AG04449 (cell line): ENCODE measurements at places on chromosomes 3 and 15.

GRCh38 chr3:76065964-76066363 is 280.6 kb upstream of the ZNF717 start:
- DNase-seq = no peak

GRCh38 chr15:93213281-93213680 is 124.3 kb upstream of the RGMA start:
- DNase-seq = no peak

- no peak for DNase-seq
Measured at GRCh38 chr3:53184701-53185100, 23.7 kb downstream of the PRKCD start.

DNA sequence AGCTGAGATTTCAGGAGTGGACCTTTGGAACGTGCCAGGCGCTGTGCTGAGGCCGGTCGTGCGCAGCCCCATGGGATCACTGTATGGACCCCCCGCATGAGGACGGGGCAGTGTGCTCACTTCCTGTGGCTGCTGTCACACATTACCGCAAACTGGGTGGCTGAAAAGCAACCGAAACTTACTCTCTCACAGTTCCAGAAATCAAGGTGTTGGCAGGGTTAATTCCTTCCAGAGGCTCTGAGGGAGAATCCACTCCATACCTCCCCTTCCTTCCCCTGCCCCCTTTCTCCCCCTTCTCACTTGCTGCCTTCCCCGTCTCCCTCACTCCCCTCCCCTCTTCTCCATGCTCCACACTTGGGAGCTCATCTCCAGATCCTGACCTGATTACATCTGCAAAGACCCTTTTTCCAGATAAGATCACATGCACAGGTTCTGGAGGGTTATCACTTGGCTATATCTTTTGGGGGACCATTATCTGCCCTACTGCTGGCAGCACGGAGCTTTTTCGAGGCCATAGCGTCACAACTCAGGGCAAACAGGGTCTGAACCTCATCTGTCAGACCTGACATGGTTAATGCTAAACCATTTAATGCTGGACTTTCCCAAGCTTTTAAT is 41.2 kb downstream of the KLF13 start:
- DNase-seq = no peak

DNA sequence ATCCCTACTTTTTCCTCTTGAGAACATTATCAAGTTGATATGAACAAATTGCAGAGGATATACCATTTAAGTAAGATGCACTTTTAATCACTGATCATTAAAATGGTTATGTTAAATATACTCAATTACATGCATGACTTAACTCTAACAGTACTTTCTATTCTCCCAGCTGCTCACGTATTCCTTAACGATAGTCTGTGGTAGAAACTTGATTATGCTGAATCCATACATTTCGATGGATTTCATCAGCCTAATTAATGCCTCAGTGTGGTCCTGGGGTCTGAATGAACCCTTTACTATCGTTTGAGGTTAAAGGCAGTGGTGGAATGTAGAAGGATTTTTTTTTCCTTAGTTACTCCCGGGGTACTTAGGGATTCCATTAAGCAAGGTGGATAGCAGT is 18.6 kb downstream of the SOX2 start:
- no peak for DNase-seq

DNA sequence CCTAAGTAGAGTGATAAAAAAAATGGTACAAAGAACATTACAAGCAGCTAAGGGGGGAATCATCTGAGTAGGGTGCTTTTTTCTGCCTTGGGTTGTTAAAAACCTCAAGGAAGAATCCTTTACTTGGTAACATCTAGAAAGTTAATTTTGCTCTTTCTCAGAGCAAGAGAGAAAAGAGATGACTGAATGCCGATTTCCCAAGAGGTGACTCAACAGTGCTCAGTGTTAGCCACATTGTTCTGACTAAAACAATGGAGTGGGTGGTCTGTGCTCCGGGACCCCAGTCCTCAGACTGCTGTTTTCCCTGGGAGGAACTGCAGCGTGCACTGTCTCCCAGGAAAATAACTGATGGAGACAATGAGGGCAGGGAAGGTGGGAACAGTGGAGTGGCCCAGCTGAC is 41.1 kb upstream of the RASGRP1 start:
- no peak for DNase-seq

DNA sequence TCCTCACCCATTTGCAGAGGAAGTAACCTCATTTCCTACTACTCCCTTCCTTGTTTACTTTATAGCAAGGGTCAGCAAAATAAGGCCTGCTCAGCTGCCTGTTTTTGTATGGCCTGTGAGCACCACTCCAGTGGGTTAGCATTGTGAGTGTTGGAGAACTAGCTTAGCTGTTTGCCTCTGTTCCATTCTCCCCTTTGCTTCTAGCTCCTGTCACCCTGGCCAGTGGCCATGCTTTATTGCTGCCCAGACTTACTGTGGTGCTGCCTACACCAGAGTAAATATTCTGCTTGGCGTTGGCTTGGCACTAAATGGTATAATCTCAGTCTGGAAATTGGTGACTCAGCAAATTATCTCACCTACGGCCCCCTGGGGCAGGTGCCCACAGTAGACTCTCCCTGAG is 8.8 kb downstream of the PDCD6IP start:
- DNase-seq = no peak

DNA sequence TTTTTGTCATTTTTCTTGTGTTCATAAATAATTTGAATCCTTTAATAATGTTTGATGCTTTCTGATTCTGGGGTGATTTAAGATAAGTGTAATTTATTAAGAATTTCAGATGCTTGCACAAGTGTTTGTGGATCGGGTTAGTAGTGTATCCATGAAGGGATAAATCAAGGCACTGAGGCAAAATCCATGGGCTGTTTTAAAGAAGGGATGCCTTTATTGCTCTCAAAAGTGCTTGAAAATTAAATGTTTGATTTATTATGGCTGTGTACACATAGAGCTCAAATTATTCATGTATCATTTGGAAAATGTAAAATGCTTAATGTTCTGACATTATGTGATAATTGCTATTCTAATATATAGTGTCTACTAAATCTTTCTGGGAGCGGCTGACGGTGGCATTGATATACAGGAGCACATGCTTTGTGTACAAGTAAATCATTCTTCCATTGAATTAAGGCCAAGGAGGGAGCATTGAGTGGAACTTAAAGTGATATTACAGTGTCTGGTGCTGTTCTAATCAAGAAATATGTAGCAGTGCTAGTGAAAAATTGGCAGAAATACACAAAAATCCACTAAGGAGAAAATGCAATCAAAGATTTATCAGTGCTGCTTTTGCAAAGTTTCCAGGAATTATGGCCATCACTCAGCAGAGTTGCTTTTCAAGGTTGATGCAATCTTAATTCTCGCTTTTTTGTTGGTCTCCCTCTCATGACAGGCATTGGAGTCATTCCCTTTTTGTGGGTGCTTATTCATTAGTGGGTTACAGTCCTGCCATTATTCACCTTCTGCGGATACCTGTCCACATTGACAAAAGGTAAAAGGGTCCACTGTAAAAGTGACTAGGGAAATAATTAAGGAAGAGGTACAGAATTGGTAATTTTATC is 181.6 kb downstream of the MFSD1 start:
- DNase-seq = no peak

DNA sequence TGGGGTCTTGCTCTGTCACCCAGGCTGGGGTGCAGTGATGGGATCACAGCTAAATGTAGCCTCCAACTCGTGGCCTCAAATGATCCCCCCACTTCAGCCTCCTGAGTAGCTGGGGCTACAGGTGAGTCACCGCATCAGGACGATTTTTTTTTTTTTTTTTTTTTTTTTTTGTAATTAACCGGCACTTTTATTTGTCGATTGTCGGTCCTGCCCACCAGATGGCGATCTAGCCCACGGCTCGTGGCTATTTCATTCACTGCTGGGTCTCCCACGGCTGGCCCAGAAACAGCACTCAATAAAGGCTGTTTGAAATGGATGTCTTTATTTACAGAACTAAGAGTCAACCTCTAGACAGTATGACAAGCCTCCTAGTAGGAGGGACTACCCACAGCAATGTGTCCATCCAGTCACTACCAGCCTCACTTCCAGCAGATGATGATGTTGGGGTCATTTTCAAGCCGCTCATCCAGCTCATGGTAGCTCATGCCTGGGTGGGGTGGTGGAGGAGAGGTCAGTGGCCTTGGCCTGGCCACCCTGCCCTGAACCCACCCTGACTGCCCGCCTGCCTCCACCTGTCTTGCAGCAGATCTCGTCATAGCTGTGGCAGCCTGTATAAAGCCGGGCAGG is 1.8 kb upstream of the ZMYND10 start:
- DNase-seq = no peak

DNA sequence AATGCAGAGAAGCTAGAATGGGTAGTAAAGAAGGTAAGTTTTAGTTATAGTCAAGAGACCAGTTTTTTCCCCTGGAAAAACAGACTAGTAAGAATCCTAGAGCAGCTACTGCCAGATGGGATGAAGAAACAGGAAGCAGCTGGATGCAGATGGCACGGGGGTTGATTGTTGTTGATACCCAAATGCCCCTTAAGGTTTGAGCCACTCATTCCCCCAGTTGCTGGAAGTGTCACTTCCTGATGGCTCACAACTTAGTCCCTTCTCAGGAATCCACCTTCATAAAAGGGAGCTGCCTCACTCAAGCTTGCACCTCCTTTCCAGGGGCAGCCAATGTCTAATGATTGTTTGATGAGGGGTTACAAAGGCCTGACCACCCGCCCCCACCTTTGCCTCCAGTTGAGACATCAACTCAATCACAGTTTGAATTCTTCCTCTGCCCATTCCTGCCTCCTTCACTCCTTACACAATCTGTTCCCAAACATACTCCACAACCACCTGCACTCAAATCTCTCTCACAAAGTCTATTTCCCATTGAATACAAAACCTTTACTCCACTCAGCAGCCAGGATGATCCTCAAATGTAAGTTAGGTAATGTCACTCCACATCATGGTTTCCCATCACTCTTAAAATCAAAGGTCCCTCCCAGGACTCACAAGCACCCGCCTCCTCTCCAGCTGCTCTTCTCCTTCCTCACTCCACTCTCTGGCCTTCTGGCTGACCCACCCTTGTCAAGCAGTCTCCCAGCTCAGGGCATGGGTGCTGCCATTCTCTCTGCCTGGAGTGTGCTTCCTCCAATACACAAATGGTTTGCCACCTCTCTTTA is 450.1 kb upstream of the THBS1 start:
- no peak for DNase-seq

- no peak for DNase-seq
Measured at GRCh38 chr3:185789891-185790830, 34.7 kb downstream of the IGF2BP2 start.

GRCh38 chr3:147191795-147192385 is 214.5 kb downstream of the ZIC4 start:
- DNase-seq = peak; percentile 21

- DNase-seq = no peak
Measured at GRCh38 chr3:14082108-14082657, 42.5 kb downstream of the CHCHD4 start.

GRCh38 chr3:155791190-155791589 is 14.9 kb downstream of the C3orf33 start:
- DNase-seq = no peak

DNA sequence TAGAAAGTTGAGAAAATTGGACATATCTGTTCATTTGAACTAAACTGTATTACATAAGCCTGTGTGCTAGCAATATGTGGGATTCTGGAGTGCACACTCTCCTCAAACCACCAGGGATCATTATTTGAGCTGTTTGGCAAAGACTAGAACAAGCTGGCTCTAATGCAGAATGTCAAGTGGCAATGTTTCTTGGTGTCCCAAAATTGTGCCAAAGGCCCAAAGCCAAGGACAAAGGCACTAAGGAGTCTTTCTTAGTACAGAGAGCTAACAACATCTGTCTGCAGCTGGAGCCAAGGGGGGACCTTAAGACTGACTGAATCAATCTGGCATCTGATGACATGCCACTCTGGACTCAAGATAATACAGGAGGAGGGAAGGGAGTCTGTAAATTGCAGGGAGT is 76.7 kb upstream of the STRIT1 start:
- DNase-seq = no peak

DNA sequence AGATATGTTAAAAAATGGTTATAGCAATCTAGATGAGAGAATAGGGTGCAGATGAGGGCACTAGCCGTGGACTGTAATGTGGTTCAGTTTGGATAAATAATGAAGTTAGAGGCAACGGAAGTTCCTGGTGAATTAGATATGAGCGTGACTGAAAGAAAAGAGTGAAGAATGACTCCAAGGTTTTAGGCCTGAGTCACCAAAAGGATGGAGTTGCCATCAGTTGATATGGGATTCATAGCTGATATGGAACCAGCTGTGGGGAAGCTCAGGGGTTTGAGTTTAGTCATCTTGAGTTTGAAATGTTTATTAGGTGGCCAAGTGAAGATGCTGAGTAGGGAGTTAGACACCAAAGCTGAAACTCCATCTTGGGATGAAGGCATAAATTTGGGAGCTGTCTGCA is 66.2 kb downstream of the SSR3 start:
- no peak for DNase-seq

DNA sequence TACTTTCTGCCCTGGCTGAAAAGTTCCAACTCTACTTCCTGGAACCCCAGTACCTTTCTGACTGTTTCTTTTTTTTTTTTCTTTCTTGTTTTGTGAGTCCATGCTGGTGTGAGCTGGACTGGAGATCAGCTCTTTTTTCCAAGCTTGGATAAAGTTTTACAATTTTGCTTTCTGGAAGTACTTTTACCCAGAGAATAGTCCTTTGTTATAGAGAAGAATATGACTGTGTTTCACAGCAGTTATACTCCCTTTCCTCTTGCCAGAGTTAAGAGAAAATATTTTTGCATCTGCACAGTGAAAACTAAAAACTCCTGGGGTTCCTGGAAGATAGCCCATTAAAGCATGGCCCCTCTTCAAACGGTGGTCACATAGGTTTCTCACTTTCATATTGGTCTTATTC is 1100.6 kb downstream of the OTOL1 start:
- DNase-seq = no peak

- DNase-seq = no peak
Measured at GRCh38 chr3:175763948-175764347, 904.8 kb downstream of the NAALADL2 start.

- DNase-seq = no peak
Measured at GRCh38 chr3:46065294-46065705, 38.0 kb upstream of the XCR1 start.

GRCh38 chr3:71219744-71220638 is 363.5 kb downstream of the FOXP1 start:
- DNase-seq = no peak

- no peak for DNase-seq
Measured at GRCh38 chr15:33114374-33114717, 80.2 kb downstream of the FMN1 start.

GRCh38 chr3:188449421-188449820 is 295.5 kb downstream of the LPP start:
- DNase-seq = no peak

- DNase-seq = peak; percentile 3
Measured at GRCh38 chr15:35505141-35505540, 40.8 kb downstream of the DPH6 start.

DNA sequence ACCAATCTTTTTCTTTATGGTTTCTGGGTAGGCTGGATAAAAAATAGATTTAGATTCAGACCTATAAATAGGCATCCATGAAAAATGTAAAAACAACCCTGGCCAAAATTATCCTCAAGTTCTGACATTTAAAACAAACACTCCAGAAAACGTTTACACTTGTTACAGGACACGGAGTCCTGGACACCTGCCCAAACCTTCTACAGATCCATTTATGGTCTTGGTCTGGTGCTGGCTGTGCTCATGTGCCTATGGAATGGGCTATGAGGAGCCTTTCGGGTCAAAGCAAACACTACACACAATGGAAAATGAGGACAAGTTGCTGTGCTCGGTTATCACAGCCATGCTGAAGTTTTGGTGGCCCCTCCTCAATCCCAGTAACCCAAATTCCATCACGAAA is 108.1 kb downstream of the PDZRN3 start:
- DNase-seq = no peak
